ENCODE measurements at places on chromosomes 5 and 9.

DNA sequence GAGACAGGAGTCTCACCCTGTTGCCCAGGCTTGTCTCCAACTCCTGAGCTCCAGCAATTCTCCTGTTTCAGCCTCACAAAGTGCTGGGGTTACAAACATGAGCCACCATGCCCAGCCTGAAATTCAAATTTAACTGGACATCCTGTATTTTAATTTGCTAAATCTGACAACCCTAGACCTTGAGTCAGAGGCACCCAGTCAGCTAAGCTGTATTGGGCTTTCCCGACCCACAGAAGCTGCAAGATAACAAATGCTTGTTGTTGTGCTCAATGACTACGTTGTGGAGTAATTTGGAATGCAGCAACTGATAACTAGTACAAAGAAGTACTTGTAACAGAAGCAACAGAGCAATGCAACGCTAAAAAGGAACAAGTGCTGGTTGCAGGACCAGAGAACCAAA lies 533.1 kb downstream of the NTRK2 start:
- no peak for DNase-seq

- no peak for DNase-seq
Measured at GRCh38 chr5:113673041-113673440, 159.5 kb downstream of the YTHDC2 start.

GRCh38 chr5:83357621-83358231 lies 113.8 kb upstream of the VCAN start:
- no peak for DNase-seq

GRCh38 chr9:785997-786396 lies 55.5 kb upstream of the DMRT1 start:
- DNase-seq: no peak

DNA sequence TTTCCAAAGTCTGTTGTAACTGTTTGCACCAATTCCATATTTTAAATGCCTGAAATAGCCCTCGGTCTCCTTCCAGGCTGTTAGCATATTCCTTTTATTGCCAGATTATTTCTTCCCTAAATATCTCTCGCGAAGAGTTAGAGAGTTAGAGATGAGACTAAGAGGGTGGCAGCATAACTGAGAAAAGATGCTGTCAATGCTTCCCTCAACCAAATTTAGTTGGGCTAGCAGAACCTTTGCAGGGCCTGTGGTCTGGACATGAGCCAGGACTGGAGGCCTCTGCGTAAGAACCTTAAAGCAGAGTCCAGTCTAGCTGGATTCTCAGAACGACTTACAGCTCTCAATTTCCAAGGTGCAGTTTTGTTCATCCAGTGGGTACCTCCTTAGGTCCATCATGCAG lies 135.9 kb downstream of the GABRB2 start:
- DNase-seq: no peak

DNA sequence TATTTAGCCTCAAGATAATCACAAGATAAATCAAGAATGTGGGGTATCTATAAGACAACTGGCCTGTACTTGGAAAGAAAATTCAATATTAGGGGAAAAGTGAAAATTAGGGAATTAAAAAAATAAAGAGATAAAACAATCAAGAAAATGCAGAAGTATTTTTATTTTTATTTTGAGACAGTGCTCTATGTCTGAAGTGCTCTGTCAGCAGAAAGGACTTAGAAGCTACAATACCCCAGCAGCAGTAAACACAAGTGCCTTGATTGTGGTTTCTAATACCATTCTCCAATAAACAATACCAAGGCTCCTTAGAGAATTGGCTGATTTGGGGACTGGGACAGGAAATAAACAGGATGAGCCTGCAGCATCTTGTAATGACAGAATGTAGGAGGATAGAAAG lies 144.9 kb downstream of the RFK start:
- no peak for DNase-seq

DNA sequence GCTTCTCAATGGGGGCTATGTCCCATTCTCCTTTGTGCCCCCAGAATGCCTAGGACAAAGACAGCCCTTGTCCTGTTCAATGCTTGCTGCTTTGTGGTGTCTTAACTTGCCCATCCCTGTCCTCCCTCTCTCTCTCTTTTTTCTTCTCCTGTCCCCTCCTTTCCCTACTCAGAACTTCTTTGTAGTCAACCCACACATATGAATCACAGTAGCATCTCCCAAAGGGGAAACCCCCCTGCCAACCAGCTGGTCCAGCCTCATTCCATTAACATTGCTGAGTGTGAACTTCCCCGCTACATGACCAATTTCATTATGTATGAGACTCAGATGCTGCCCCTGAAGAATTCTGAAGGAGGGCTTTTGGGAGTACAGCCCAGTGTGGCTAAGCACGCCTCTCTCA lies 408.3 kb downstream of the ENC1 start:
- no peak for DNase-seq

DNA sequence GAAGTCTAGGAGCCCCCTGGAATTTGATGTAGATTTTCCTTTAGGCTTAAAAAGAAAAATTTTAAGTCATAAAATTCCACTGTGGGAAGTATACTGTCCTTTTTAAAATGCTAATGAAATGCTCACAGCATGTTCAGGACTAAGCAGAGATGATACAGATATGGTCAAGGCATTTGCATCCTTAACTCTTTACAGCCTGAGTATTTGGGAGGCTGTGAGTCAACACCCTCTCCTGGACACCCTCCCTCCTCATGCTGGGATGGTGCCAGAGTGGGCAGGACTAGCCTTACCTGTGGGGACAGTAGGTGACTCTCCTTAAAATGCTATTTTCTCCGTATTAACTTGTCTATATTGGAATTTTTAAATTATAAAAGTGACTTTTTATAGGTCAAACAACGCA lies 197.4 kb upstream of the ELL2 start:
- DNase-seq: no peak

DNA sequence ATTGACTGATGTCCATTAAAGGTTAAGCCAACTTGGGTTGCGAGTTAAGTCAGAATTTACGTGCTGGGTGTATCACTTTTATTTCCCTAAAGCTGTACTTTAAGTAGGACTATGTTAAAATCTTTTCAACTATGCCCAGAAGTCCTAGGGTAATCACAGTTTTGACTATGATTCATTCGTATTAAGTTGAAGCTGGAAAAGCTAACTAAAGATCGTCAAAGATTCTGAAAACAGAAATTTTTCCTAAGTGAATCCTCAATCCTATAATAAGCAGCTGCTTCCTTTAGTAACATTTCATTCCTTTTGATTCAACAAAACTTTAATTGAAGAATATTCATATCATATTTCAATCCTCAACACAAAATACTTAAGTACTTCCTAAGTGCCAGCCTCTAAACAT lies 460.4 kb downstream of the ACTL7B start:
- DNase-seq: no peak

Data from fibroblast of the conjunctiva (primary cell).